Endothelial cell (in vitro differentiated cells): ENCODE measurements at places on chromosomes 12 and 14.

DNA sequence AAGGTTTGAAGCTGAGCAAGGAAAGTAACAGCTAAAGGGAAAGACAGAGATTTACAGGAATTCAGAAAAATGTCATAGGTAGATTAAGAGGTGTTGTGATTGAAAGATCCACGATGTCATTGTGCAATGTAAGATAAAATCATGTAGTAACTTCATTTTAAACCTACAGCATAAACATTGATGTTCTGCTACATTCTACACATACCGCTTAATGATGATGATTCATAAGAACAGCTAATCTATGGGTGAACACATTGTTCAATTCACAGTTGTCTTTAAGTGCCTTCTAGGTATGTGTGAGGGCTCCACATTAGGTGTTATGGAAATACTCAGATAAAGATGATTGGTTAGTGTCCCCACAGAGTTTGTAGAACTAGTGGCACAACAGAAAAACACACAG lies 170.9 kb downstream of the GRIP1 start:
- DNase-seq, result no peak

DNA sequence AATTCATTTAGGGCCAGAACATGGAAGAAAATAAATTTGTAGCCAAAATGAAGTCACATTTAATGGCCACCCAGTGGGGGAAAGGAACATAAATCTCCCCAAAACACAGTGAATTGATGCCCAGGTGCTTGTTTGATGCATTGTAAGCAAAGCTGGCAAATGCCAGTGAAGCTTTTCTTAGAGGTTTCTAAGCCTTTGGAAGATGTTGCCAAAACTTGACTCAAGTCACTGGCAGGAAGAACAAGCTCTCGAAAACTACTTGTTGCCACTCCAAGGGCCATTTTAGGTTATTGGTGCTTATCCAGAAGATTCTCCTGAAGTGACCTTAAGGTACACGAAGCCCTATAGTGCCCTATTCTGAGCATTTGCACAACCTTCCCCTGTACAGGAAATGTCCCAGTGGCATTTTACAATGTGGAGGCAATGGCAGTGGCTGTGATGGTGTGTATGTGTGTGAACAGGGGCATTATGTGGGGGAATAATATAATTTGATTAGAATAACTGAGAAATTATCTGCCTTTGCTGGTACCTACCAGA lies 89.5 kb upstream of the NOVA1 start:
- DNase-seq, result no peak

GRCh38 chr12:51836041-51836826 lies 12.3 kb downstream of the FIGNL2 start:
- no peak for DNase-seq

DNA sequence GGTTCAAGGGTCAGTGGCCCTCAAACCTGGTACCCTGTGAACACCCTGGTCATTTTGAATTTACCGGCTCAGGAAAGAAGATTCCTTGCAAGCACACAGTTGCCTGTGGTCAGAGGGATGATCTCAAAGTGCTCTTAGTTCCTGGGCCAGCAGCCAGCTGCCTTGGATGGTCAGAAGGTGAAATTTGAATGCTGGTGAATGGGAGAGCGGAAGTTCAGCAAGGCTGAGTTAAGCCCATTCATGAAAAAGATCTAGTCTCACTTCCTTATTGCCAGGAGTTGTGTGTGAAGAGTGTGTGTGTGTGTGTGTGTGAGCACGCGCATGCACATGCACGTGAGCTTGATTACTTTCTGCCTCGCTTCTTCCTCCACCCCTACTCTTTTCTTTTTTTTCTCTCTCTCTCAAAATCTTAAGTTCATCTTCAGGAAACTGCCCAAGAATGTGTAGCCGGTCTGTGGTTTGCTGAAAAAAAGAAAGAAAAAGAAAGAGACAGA lies 155.5 kb upstream of the CCND2 start:
- DNase-seq, result no peak

DNA sequence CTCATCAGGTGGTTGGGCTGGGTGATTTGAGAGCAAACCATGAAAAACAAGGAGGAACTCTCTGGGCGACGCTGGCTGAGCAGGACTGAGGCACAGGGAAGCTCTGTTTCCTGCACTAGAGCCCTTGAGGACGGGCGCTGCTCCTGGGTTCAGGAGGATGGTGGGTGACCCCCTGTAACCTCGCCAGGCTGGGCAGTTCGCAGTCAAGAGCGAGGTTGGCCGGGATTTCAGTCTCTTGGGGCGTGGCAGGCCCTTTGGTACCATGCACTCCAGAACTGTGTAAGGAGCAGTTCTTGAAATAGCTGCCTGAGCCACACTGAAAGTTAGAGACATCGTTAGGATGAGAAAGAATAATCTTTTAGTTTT lies 202.2 kb downstream of the TSPAN9 start:
- no peak for DNase-seq

DNA sequence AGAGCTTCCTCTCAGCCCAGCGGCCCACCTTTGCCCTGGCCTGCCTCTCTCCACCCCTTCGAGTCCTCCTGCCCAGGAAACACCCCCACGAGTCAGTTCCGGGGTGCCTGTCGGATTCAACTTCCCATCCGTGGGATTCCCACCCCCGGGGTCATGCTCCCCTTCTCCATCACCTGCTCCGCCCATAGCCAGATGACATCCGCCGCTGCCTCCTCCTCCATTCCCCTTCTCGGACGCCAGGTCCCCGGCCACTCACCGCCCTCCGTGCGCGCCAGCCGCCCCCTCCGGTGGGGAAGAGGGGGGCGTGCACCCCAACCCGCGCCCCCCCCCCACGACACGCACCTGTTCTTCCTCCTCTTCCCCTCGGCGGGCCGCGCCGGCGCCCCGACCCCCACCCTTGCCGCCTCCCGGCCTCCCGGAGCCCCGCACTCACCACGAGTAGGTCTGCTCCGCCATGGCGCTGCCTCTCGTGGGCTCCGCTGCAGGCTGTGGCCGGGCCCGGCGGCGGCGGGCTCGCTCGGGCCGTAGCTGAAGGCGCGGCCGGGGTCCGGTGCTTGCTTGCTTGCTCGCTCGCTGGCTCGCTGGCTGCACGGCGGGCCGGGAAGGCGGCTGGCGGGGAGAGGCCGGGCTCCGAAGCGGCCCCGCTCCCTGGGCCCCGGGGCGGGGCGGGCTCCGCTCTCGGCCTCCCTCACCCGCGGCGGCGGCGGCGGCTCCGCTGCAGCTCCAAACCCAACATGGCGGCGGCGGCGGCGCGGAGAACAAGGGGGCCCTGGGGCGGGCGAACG lies 554 bp downstream of the SPPL3 start:
- peak; percentile 27 for DNase-seq

- no peak for DNase-seq
Observed at GRCh38 chr12:94500831-94501567, 41.3 kb upstream of the CEP83 start.

DNA sequence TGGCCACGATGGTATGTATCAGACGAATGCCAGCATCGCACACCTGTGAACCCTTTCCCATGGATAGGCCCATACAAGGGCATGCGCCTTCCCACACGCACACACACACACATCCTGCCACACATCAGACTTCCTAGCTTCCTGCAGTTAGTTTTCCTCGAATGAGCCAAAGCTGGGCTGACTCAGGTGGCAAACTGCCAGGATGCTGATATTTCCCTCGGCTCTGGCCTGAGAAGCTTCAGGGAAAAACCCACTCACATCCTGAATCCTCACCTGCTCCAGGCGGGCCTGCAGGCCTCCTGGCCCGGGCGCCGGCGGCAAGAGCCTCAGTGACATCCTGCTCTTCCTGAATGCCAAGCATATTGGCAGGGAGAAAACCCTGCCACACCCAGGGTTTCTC lies 22.4 kb downstream of the CALM1 start:
- peak; percentile 27 for DNase-seq

- no peak for DNase-seq
Observed at GRCh38 chr12:45878630-45879255, 111.6 kb downstream of the SCAF11 start.

- no peak for DNase-seq
Observed at GRCh38 chr14:56744016-56744415, 66.3 kb downstream of the OTX2 start.

DNA sequence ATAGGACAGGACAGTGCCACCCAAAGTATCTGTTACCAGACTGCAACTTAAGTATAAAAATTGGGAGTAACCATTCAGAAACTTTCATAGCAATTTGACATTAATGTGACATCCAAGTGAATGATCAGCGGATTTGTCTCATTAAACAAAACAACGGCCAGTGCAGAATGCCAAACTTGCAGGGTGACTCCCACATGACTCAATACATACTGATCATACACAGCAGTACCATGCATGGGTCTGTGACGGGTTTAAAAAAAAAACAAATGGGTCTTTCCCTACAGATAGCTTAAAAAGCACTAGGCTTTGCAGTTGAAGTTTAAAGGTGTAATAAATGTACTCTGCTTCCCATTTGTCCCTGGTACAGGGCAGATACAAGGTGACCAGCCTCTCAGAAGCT lies 116.6 kb downstream of the SLC35F4 start:
- no peak for DNase-seq

DNA sequence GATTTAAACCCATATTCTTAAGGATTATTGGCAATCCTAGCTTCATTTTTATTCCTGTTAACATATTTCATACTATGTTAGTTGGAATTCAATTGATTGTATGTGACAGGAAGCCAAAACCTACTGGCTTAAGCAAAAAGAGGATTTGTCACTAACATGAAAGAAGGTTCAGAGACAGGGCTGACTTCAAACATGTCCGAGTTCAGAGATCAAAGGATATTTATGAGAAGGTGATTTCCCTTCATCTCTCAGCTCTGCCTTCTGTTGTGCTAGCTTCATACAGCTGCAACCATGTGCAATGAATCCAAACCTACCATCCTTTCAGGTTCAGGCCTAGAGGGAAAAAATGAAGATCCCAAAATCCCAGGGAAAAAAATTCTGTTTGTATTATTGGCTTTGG lies 349.7 kb downstream of the ATP23 start:
- no peak for DNase-seq

DNA sequence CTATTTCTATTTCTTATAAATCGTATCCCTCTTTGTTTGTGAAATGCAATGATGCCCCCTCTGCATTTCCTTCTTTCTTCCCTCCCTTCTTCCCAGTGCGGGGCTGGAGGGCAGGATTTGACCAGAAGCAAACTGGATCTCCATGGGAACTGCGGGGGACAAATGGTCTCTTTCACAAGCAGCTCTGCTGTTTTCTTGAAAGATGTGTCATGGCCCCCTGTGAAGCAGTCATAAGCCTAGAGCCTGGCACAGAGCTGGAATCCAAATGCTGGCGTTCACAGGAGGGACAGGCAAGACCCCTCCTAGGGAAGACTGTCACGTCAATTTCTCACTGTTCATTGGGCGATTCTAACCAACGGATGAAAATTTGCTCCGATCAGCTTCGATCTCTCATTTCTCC lies 203.5 kb upstream of the NOS1 start:
- no peak for DNase-seq

DNA sequence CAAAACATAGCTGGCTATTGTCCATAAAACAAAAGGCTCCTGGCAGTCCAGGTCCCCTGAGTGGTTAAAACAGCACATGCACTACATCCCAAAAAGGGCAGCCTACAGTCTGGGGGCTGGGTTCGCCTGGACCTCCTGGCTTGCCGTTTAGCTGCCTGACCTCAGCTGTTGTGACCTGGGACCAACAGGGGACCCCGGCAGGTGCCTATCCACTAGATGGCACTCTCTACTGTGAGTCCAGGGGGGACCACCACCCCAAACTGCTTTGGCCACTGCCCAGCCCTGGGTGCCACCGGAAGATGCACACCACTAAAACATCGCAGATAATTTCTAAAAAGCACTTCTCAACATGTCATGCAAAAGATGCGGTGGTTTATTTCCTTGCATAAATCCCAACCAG lies 2.9 kb upstream of the RTL1 start:
- DNase-seq, result peak; percentile 41

DNA sequence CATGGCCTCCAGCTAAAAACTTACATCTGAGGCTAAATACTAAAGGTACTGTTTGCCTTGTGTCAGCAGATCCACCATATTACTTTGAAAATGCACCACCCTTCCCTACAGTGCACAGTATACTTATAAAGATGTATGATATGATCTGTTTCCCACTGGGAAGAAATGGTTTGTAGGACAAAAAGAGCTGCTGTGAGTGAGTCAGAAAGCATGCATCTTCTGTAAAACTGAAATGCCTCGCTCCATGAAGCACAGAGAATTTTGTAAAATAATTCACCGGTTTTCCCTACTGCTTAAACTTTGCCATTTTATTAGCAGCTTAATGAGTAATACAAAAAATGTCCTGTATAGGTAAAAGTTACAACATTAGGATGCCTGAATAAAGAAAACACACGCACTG lies 68.8 kb downstream of the MDGA2 start:
- DNase-seq, result no peak

GRCh38 chr12:18906395-18906794 lies 168.5 kb downstream of the CAPZA3 start:
- no peak for DNase-seq

DNA sequence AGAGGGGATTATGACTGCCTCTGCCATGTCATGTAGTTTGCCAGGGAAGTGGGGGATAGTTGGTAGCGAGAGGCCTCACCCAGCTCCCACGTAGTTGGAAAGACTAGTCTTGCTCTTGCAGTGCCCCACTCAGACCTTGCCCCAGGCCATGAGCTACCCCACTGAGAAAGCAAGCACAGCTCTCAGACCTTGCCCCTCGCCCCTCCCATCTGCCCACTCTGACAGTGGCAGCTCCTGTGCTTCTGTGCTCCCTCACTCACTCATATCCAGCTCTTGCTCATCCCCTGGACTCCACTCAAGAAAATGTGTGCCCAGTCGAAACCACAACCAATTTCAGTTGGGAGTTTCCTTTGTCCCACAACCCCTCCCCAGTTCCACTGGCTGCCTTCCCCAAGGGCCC lies 55.5 kb upstream of the BDKRB2 start:
- no peak for DNase-seq

DNA sequence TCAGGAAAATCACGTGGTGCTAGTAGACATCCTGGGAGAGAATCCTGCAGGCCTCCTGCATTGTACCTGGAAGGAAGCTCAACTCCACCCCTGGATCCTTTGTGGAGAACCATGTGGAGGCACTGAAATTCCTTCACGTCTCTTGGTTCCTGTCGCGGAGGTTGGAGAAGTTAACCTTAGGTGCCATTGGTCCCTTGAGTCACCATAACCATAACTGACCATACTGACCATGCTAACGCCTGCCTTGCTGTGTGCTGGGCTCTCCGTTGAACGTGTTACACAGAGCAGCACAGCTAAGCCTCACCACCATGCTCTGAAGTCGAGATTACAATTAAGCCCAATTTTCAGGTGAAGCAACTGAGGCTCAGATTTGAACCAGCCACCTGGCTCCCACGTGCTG lies 18.6 kb downstream of the C14orf132 start:
- DNase-seq, result no peak

DNA sequence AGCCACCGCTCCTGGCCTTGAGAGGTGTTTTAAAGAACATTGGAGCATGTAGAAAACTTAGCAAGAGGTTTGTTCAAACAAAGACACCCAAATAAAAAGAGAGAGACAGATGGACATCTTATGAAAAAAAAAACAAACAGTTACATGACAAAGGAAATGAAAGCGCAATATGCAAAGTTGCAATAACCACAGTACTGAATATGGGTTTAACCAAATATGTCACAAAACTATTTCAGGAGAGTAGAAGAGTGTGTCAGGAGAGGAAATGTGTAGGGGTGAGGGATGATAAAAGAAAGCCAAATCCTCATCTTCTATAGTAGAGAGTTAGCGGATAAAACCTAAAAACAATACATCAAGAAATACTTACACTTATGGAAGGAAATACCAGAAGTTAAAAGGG lies 98.4 kb downstream of the GTF2A1 start:
- DNase-seq, result no peak

GRCh38 chr12:70534466-70534865 lies 102.8 kb downstream of the PTPRB start:
- no peak for DNase-seq

GRCh38 chr12:107657133-107657532 lies 28.5 kb upstream of the PWP1 start:
- no peak for DNase-seq

GRCh38 chr12:40668099-40668529 lies 24.1 kb upstream of the CNTN1 start:
- no peak for DNase-seq
